Esophagus muscularis mucosa (tissue), 4 donors: ENCODE measurements at places on chromosomes 5 and 9. TPM values are rescaled to one million over a fixed set of nuclear protein-coding genes. Genes with fewer than 3 reads are reported as not detected.

GRCh38 chr9:125494653-125494915, 212.4 kb downstream of the MAPKAP1 start:
- DNase-seq: no peak

DNA sequence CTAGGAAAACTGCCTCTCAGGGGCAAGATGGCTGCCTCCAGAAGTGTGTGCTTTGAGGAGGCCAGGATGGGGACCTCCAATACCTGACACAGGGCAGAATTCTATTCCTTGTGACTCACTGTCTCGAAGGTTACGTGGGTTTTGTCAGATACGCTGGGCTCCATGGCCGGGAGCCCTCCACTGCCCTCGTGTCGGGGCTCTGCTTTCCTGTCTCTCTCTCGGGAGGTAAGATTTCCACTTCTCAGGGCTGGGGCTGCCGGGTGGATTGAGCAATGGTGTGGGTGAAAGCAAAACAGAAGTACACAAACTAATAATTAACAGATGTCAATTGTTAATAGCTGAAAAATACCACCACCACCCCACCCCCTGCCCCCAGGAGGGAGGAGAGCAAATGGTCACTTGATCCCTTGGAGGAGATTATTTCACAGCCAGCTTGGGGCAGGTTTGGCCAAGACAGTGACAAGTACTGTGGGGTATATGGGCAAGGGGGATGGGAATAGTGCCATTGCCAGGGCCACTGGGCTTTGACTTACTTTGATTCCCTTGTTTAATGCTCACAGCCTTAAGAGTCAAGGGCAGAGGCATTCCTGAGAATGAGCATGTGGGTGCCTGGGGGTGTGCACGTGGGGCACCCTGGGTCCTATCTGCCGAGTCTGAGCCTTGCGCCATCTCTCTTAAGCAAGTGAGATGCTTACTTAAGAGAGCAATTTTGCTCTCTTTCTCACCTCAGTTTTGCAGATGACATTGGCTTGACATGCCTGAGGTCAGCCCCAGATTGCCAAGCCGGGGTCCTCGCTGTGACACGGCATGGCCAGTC, 28.8 kb upstream of the DAB2IP start:
- no peak for DNase-seq

Gene ADAMTS6
- 4.2 TPM for total RNA-seq

DNA sequence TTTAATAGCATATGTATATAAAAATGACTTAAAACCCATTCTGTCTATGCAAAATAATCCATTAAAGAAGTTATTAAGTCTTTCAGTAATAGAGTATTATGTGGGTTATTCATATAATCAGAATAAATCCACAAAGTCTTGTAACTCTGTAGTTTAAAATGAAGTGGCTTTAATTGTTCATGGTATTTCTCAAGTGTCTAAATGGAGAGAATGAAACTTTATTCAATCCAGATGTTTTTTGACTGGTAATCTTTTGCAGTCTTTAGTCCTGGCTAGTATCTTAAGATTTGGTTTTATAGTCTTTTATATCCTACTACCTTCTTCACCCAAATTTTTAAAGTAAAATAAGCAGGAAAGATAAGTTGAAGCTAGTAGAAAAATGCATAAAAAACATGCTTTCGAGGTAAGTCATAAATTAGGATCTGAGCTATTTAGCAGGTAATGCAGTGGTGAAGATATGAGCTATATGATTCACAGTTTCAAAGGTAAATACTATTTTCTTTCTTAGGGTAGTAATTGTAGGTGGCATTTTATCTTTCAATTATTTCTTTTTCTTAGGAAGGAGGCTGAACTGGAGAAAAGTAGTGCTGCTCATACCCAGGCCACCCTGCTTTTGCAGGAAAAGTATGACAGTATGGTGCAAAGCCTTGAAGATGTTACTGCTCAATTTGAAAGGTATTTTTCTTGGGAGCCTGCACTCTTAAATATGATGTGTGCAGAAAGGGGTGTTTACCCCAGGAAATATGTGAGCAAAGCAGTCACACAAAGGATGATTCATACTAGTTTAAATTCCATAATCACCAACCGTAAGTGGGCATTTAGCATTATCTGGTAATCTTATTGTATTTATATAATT, 17.9 kb downstream of the HMMR start:
- no peak for DNase-seq

Gene URM1
- 30.2 TPM for total RNA-seq

GRCh38 chr5:72234265-72234700, 85.8 kb downstream of the MRPS27 start:
- DNase-seq: no peak

GRCh38 chr9:131800843-131801242, 61.0 kb upstream of the RAPGEF1 start:
- no peak for DNase-seq

Gene ARID3C
- not detected for total RNA-seq

DNA sequence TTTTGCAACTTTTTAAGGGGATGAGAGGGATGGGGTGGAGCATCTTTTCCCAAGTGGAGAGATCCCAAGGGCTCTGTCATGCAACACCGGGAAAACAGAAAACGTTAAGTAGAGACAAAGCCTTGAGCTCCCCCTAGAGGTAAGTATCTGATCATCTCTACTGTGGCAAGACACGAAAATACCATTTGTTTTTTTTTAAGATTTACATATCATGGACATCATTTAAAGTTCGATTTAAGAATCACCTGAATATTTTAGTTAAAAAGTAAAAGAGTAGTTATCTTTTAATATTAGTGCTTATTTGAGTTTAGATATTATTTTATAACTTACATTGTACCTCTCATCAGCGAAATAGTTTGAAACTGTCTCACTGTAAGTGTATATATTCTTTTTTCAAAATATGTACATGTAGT, 200.4 kb downstream of the LRRC70 start:
- no peak for DNase-seq

DNA sequence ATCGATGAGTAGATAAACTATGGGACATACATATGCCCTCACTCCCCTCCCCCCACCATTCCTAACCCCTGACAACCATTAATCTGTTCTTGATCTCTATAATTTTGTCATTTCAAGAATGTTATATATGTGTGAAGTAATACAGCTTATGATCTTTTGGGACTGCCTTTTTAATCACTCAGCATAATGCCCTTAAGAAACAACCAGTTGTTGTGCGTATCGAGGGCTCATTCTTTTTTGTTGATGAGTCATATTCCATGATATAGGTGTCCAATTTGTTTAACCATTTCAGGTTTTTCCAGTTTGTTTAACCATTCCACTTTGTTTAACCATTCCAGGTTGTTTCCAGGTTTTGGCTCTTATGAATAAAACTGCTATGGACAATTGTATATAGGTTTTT, 75.6 kb downstream of the ARHGEF28 start:
- no peak for DNase-seq

Gene SOX30
- 0.34 TPM for total RNA-seq
